ENCODE measurements at places on chromosomes 11 and 22.

DNA sequence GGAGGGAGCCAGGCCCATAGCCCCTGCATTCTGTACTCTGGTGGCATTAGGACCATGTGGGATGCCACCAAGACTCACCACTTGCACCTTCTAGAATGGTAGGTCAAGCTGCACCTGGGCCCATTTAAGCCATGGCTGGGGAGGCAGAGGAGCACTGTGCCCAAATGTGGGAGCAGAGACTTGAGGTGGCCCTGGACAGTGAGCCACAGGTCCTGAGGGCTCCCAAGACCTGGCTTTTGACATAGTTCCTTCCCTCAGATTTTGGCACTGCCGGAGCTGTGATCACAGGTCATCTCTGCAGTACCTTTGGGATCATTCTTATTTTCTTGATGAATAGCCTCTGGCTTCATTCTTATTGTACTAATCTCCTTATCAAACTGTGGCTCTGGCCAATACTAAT lies 43.2 kb downstream of the ST3GAL4 start:
- no peak for DNase-seq

DNA sequence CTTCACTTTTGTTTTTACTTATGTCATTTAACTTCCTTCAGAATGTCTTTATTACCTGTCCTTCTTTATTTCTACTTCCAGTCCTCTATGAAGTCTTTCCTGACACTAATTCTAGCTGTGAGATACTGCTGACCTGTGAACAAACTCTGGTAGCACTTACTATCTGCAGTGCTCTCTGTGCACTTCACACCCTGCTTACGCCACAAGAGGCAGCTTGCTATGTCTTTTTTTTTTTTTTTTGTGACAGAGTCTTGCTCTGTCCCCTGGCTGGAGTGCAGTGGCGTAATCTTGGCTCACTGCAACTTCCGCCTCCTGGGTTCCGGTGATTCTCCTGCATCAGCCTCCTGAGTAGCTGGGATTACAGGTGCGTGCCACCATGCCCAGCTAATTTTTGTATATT lies 10.7 kb downstream of the STIM1 start:
- DNase-seq, result no peak

- DNase-seq, result no peak
Measured at GRCh38 chr11:83220260-83220659, 26.7 kb downstream of the ANKRD42 start.

DNA sequence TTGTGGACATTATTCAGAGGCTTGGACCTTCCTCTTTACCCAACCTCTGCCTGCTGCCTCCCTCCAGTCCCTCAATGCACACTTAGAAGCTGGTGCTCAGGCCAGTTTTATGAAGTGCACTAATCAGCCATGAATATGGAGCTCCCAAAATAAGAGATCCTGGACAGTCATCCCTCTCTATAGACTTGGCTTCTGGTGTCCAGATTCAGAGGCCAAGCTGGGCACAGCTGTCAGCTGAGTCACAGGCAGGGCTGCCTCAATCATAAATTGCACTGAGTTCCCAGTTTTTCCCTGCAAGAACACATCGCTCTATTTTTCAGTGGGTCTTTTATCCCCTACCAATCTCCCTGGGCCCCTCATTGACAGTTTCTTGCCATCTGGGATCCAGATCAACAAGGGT lies 161.7 kb upstream of the CADM1 start:
- no peak for DNase-seq

GRCh38 chr11:112345706-112346105 lies 85.0 kb upstream of the PLET1 start:
- no peak for DNase-seq

- DNase-seq, result no peak
Measured at GRCh38 chr11:44851496-44851895, 99.2 kb downstream of the TP53I11 start.

- no peak for DNase-seq
Measured at GRCh38 chr11:121670266-121670665, 217.5 kb upstream of the SORL1-AS1 start.

GRCh38 chr22:29040385-29041275 lies 21.0 kb downstream of the C22orf31 start:
- DNase-seq, result no peak
